ENCODE measurements at places on chromosomes 1 and 21.

DNA sequence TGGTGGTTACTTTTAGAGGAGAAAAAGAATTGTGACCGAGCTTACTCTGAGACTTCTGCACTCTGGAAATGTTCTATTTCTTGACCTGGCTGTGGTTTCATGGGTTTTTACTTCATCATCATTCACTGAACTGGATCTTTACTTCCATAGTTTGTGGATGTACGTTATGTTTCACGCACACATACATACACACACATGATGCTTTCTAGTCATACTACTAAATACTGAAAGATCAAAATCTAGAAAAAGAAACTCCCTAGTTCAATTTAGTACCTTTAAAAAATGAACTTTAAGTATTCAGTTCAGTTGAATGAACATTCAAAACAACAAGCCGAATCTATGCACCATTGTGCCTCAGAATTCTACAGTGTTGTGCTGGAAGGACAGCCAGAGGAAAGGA, 65.0 kb downstream of the TEX35 start:
- no peak for DNase-seq

GRCh38 chr1:67535474-67535873, 105.3 kb upstream of the SERBP1 start:
- peak; percentile 57 for DNase-seq

DNA sequence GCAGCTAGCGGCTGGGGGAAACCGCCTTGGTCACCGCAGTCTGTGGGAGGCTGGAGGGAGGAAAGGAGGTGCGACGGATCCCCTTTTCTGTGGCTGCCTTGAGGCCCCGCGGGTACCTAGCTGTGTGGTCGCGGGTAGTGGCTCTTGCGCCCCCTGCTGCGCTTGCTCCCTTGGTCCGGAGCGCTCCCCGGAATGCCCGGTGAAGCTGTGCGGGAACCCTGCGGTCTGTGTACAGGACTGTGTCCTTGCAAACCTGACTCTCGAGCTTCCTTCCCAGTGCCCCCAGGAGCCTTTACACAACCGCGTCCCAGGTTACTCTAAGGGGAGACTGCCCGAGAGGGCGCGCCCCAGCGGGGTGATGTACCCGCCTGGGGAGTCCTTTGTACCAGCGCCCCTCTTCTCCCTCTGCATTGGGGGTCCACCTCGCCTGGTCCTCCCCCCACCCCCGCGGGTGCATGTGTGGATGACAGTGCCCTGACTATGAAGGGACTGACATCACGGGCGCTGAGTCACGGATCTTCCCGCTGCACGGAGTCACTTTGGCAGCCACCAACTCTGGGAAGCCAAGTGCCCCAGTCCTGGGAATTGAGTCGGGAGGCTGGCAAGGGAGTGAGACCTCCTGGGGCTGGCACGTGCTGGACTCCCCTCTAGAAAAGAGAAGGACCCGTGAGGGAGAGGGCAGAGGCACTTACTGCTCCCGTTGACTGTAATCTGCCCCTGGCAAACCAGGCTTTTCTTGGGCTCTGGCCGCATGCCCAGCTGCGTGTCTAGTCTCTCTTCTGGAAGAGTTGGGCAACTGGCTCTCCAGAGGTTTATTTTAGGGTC, 816 bp downstream of the IL6R start:
- no peak for DNase-seq

GRCh38 chr1:230253150-230253549, 173.0 kb downstream of the PGBD5 start:
- DNase-seq: no peak

GRCh38 chr1:198641501-198641900, 2.7 kb downstream of the PTPRC start:
- DNase-seq: peak; percentile 37

DNA sequence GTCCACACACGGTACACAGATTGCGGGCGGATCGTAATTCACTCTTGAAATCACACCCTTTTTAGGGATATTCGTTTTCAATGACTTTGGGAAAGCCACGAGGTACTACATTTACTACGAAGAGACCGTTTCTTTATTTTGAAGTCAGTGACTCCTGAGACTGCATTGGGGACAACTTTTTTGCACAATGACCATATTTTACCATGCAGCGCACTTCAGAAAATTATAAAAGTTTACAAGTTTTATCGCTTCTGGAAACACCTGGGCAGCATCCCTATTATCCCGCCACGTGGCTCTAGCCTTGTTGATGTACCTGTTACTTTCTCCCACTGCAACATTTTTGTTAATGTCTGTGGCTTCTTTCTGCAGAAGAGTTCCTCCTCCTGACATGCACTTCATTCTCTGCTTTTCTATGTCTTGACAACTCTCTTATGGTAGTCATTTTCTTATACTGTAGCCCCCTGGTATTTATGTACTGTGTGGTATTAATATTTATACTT, 1.3 kb upstream of the AKT3 start:
- no peak for DNase-seq

GRCh38 chr1:206895837-206896242, 1.4 kb upstream of the IL24 start:
- no peak for DNase-seq

DNA sequence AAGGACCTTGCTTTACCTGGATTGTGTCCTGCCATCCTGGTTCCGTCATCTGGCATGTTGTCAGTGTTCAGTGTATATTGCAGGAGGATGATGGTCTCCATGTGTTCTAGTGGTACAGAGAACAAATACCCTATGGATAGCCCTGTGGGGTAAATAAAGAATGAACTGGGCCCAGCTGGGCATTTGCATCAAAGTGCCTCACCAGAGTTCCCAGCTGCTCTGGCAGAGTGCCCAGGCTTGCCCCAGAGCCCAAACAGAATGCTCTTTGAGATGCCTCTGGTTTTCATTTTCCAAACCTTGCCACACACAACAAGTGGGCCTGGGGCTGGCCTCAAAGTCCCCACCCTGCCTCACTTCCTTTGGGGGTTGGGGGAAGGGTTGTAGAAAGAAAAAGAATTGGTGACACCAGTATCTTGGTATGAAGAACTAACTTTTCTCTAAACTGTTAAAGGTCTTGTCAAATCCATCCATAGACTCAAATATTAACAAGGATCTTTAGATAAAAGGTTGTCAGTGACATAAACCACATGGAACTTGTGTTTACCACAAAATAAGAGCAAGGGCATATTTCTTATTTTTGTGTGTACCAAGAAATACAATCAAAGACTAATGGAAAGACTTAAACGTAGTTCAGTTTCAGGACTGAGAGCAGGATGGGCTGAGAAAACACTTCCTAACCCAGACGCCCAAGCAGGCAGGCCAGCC, 82.2 kb downstream of the LMO4 start:
- no peak for DNase-seq

DNA sequence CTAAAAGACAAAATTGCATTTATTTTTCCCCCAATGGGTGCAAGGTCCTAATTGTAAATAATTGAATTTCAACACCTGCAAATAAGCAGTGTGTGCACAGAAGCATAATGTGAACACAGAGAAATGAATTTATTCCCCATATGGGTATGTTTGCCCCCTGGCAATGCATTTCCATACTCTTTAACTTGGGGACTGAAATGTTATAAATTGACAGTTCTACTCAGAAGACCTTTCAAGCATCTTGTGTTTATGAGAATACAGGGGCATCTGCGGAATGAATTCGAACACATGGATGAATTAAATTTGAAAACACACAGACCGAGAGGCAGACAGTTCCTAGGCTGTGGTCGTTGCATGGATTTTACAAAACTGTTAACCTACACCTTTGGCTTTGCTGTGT, 3.5 kb downstream of the PBX1 start:
- DNase-seq: no peak
